ENCODE measurements at places on chromosomes 3 and 15. TPM values are rescaled to one million over a fixed set of nuclear protein-coding genes. Genes with fewer than 3 reads are reported as not detected.

SLC28A2 gene
- total RNA-seq, result not detected

FBXO40 gene
- 182 TPM for total RNA-seq

GOLGA6L10 gene
- 0.14 TPM for total RNA-seq

CACNA1D gene
- total RNA-seq, result 1.1 TPM

SLC22A14 gene
- total RNA-seq, result not detected

KIF15 gene
- 1.2 TPM for total RNA-seq

NANOGP8 gene
- not detected for total RNA-seq

TPRG1 gene
- 3.3 TPM for total RNA-seq

ANKRD34C gene
- 0.11 TPM for total RNA-seq

ARGFX gene
- not detected for total RNA-seq

MYO5A gene
- 7.9 TPM for total RNA-seq

C15orf61 gene
- 11.9 TPM for total RNA-seq

CD86 gene
- total RNA-seq, result 4.2 TPM

DNA sequence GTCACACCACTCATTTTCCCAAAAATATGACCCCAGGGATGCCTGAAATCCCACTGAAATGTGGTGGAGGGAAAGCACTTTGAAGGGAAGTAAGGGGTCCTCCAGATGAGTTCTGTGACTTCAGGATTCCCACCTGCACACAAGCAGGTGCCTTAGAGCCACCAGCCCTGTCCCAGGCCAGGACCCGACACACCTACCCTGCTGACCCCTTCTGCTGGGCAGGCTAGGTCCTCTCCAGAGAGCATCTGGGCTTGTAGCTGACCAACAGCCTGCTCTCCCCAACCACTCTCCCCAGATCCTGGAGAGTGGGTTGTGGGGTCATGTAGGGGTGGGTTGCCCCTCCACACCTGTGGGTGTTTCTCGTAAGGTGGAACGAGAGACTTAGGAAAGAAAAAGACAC is 14.9 kb upstream of the CILP start:
- DNase-seq, result no peak

- DNase-seq, result peak; percentile 85
These were observed 308.4 kb downstream of the RPLP1 start for GRCh38 chr15:69760890-69761568.

- no peak for DNase-seq
These were observed 22.9 kb downstream of the RAB8B start for GRCh38 chr15:63212050-63213004.

- DNase-seq, result no peak
These were observed 38.0 kb downstream of the MEF2A start for GRCh38 chr15:99603828-99604227.

- DNase-seq, result no peak
These were observed 31.6 kb downstream of the PYDC2 start for GRCh38 chr3:191492601-191493000.

DNA sequence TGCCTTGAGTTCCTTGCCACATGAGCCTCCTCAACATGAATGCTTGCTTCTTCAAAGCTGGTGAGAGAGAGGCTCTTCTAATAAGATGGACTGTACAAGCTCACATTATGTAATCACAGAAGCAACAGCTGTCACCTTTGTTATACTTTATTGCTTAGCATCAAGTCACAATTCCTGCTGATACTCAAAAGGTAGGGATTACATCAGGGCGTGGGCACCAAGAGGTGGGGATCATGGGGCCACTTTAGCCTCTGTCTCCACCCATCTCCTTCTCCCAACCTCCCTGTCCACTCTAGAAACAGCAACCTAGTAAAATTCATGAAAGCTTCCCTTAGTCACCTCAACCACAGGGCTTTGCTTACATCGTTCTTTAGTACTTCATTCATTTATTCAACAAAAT is 95.9 kb downstream of the FAM43A start:
- DNase-seq, result no peak

DNA sequence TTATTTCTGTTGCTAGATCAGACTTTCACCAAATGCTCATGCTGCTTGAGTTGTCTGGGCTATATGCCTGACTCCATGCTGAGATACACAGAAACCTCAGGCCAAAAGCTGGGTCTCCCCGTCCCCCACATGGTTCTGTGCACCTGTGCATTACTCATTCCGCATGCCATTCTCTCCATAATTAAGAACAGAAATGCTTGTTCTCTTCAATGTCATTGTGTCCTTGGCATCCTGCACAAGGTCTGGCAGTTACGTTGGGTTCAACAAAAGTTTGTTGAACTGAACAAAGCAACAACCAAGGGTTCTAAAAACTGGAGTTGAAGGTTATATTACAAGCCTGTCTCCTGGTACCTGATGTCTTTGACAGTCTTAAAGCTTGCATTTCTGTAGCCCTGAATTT is 177.5 kb downstream of the FNDC3B start:
- no peak for DNase-seq

GRCh38 chr3:145649368-145649887 is 511.6 kb downstream of the PLOD2 start:
- no peak for DNase-seq

DNA sequence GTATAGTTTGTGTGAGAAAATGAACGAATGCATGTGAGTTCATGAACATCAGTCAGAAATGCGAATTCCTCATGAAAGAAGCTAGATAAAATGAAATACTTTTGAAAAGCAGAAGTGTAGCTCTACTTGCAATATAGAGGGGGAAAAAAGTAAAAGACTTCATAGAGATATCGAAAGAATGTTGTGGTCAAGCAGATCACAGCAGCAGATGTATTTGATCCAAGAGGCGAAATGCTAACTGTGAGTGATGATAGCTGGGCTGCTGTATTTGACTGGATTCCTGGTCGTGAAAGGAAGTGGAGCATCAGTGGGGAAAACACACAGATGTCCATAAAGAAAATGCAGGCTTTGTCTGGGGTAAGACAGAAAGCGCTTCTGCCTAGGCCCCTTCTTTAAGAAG is 112.4 kb downstream of the ADAMTSL3 start:
- no peak for DNase-seq

DNA sequence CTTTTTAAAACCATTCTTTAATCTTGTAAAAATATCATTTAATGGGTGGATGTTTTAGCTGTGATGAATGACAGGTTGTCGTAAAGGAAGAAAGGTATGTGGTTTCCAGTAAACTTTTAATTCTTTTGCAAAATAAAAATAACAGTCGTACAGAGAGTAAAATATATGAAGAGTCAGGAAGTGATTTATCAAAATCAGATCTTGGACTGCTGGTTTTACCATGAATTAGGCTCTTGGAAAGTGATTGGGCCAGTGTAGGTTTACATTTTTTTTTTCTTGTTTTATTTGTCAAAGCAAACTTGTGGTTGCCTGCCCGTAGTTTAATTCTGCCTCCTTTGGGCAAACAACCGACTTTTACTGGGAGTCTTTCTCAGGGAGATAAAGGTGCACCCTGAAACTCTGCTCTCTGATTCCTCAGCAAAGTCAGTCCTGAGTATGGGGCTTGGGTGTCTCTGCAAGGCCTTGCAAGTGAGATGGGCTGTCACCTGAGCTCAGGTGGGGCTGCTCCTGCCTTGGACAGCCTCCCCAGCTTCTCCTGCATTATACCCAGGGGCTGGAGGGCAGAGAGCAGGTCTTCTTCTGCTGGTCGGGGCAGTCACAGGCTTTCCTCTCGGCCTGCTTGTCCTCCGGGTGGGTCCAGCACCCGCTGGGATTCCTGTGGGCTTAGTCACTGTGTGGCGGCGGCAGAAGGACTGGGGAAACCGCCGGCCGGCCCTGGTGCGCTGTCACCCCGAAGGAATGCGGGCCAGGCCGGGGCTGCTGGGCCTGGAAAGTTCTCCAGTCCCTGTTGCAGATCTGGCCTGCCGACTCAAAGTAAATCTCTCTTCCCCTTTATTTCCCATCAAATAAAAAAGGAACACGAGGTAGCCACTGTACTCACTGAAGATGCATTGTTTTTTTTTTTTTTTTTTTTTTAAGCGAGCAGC is 79.0 kb downstream of the IGF1R start:
- peak; percentile 88 for DNase-seq

- DNase-seq, result no peak
These were observed 19.9 kb upstream of the TATDN2 start for GRCh38 chr3:10228248-10228950.

DNA sequence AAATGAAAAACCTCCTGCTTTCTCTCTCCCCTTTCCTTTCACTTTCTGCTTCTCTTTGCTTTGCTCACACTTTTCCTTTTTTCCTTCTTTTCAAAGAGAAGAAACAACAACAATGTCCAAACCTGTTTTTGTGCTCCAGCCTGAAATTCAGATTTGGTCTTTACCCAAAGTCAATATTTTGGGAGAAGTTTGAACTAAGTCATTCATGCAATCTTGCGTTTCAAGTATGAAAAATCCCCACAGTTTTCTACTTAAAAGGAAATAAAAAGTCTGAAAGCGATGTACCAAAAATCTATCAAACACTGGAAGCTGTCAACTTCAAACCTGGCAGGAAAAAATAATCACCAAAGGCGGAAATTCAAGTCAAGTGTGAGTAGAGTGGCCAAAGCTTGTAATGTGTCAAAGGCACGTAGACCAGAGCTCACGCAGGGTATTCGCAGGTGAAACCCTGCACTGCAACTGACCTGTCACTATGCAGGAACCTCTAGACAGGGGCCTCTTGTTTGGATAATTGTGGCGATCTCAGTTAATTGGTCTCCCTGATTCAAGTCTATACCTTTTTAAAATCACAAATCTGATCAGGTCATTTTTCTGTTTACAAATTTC is 118.8 kb upstream of the GALNT15 start:
- DNase-seq, result no peak

- DNase-seq, result no peak
These were observed 42.2 kb downstream of the CHDH start for GRCh38 chr3:53803816-53804695.

DNA sequence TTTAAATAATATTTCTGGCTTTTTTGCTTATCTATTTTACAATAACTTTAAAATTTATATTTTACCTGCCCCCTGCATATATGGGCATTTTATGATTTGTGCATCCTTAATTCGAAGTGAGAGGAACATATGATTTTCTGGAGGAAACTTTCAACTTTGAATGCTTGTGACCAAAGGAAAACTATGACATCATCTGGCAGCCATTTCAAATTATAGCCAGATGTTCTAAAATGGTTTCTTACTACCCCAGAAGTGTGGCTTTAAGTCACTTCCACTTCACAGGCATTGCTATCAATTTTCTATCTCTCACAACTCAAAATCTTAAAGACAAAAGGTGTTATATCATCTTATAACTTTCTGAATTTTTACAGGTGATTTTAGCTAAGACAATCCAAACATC is 508.8 kb downstream of the RBMS3 start:
- DNase-seq, result no peak

- no peak for DNase-seq
These were observed 32.8 kb downstream of the ARRDC4 start for GRCh38 chr15:97993310-97993738.

GRCh38 chr3:46293035-46293724 is 50.9 kb downstream of the CCR3 start:
- DNase-seq, result no peak

DNA sequence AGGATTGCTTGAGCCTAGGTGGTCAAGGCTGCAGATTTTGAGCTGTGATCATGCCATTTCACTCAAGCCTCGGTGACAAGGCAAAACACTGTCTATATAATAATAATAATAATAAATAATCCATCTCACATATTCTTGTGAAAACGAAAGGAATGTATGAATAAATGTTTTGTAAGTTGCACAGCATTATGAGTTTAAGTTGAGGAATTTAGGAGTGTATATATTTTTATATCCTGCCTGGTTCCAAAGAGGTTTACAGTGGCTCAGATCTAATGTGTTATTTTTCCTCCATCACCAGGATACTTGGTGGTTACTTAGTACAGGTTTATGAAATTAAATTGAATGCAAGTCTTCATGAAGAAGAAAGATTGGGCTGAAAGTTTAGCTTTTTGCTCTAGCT is 77.2 kb downstream of the ATG7 start:
- no peak for DNase-seq

GRCh38 chr15:59369597-59369996 is 3.1 kb downstream of the MYO1E start:
- DNase-seq, result no peak

GRCh38 chr15:61126811-61127210 is 102.3 kb downstream of the RORA start:
- no peak for DNase-seq

DNA sequence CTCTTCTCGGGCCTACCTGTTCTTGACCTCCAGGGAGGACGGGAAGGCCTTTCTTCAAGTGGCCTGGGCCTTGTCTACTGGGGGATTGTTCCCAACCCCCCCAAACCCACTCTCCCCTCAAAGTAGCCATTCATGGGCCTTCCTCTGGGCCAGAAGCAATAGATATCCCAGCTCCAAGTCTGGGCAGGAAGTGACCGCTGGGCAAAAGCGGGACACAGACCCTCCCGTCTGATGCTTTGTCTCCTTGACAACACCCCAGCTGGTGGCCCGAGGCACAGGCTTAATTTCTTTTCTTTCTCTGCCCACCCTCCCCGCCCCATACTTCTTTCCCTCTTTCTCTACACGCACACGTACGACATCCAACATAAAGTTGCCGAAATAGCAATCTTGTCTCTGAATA is 41.4 kb upstream of the FEZF2 start:
- no peak for DNase-seq

DNA sequence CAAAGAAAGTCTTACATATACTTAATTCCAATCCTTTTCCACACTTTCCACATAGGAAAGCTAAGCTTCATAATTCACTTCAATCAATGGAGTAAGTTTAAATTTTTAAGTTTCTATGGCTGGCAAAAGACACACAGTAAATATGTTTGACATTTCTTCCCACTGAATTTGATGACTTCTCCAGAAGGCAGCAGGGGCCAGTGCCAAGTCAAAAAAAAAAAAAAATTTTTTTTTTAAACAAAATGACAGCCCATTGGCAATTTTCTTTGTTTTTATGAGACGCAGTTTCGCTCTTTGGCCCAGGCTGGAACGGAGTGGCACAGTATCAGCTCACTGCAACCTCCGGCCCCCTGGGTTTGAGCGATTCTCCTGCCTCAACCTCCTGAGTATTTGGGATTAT is 28.7 kb downstream of the ATP13A3 start:
- no peak for DNase-seq

- no peak for DNase-seq
These were observed 72.8 kb downstream of the SMAD3 start for GRCh38 chr15:67137951-67138848.

- no peak for DNase-seq
These were observed 20.9 kb downstream of the GMPS start for GRCh38 chr3:155891321-155891720.

DNA sequence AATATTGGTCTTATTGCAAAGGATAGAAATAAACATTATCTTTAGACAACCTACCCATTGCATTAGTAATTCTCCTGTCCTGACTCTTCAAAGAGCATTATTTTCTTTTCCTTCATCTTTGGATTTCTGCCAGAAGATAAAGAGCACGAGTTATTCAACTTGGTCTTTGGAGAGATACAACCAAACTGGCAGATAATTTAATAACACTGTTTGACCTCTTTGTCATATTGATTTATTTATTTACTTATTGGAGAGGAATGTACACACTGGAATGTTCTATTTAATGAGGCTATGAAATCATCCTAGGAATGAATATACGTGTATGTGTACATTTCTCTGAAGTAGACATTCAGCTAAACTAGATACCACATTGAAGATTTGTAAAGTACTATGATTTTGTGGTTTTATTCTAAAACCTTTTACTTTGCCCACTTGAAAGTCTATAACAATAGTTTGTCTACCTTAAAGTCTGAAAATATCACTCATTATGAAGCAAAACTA is 462.1 kb downstream of the C3orf38 start:
- DNase-seq, result no peak

Measured in Right ventricle myocardium inferior (tissue), 1 donor.